HFFc6 (cell line): ENCODE measurements at places on chromosomes 1 and 21.

DNA sequence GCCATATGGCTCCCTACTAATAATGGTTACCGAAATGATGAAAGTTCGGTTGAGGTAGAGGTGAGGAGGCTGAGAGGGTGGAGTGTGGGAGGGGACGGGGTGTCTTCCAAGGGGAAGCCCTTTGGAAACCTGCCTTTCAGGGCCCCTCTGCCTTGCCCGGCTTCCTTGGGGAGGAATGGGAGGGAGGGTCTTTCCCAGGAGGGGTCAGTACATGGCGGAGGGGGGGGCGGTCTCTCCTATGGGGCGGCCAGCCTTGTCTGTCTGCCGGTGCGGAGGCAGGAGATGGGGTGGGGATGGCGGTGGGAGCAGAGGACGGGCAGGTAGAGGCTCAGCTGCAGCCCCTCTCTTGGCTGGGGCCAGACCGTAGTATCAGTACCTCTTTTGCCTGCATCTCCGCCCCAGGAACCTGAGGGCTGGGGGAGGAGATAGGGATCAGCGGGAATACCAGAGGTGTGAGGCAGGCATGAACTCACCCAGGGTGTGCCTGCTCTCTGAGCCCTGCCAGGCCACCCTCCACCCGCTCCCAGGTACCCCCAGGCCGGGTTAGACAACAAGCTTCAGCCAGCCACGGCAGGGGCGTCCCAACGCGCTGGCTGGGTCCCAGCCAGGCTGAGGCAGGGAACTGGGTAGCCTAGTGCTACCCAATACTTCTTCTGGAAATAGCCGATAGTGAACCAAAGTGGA lies 79.4 kb upstream of the POU3F1 start:
- DNase-seq, result no peak

- DNase-seq, result no peak
Measured at GRCh38 chr1:219582296-219582695, 30.6 kb downstream of the ZC3H11B start.

GRCh38 chr1:151475175-151475574 lies 15.9 kb upstream of the POGZ start:
- DNase-seq, result no peak

- DNase-seq, result no peak
Measured at GRCh38 chr1:168521401-168522000, 22.3 kb downstream of the XCL2 start.

- DNase-seq, result no peak
Measured at GRCh38 chr1:29960156-29960755, 723.9 kb downstream of the PTPRU start.

- no peak for DNase-seq
Measured at GRCh38 chr1:1293263-1294249, 13.3 kb downstream of the SCNN1D start.

DNA sequence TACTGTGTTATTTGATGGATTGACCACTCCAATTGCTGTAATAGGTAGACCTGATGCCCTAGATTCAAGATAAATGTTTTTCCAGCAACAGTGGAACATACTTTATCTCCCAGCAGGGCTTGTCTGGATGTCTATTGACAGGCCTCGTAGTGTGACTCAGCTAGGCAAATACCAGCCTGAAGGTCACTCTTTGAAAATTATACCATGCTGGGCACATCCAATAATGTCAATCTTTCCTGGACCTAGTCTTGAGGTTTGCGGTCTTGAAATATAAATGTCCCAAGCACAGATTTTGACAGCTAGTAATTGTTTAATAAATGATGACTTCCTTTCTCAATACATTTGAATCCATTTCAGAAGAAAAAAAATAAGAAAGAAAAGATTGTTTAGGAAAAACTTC lies 1138.0 kb upstream of the TMPRSS15 start:
- DNase-seq, result no peak

DNA sequence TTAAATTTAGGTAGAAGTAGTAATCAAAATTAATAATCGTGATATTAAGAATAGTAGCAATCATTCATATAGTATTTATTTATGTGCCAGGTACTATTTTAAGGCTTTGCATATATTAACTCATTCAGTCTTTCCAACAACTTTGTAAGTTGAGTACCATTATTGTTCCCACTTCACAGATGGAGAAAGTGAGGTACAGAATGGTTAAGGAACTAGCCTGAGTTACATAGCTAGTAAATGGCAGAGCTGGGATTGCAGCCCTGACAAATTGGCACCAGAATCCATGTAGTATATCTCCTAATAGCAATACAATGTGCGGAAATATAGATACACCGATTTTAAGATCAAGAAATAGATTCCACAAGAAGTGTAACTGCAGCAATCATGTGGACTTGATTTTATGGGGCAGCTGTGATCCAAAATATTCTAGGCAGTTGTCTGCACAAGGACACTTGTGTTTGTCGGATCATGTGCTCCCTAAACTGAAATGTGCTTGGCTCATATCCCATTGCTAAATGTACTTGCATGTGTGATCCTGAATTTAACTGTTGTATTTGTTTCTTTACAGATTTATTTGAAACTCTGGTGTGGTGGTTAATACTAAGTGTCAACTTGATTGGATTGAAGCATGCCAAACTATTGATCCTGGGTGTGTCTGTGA lies 5.8 kb upstream of the GTF2B start:
- no peak for DNase-seq

- DNase-seq, result no peak
Measured at GRCh38 chr1:210330279-210330866, 1.7 kb downstream of the HHAT start.

- DNase-seq, result no peak
Measured at GRCh38 chr1:245256528-245256927, 101.7 kb downstream of the KIF26B start.

DNA sequence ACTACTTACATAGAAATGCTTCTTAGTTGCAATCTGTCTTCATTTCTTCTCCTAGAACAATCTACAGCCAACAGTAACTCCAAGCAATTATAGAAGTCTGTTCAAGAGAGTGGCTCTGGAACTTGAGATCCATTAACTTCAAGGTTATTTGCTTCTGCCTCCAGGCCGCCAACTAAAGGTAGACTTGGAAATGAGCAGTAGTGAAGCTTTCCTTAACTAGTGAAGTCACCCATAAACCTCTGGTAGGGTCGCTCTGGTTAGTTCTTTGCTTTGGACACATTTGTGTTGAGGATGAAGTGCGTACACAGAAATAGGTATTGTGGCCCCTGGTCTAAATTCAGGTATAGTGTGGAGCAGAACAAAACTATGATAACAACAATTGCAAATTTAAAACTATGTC lies 809.9 kb upstream of the RGS18 start:
- DNase-seq, result no peak

DNA sequence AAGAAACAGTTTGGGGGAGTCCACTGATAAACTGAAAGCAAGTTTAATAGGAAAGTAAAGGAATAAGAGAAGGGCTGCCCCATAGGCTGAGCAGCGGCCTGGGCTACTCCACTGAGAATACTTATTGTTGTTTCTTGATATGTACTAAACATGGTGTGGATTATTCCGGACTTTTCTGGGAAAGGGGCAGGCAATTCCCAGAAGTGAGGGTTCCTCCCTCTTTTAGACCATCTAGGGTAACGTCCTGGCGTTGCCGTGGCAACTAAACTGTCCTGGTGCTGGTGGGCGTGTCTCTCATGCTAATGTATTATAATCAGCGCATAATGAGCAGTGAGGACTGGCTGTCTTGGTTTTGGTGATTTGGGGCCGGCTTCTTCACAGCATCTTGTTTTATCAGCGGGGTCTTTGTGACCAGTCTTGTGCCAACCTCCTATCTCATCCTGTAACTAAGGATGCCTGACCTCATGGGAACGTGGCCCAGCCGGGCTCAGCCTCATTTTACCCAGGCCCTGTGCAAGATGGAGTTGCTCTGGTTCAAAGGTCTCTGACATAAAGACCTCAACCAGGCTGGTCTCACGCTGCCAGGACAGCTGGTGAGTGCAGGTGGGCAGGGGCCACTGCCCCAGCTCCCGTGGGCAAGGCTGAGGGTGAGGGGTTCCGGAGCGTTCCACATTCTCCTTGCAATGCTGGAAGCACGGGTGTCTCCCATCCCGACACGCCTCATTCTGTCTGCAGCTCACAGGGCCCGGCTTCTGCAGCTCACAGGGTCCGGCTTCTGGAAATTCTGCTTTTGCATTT lies 19.6 kb upstream of the C1orf159 start:
- DNase-seq, result peak; percentile 6
